ENCODE measurements at places on chromosomes 4 and X.

DNA sequence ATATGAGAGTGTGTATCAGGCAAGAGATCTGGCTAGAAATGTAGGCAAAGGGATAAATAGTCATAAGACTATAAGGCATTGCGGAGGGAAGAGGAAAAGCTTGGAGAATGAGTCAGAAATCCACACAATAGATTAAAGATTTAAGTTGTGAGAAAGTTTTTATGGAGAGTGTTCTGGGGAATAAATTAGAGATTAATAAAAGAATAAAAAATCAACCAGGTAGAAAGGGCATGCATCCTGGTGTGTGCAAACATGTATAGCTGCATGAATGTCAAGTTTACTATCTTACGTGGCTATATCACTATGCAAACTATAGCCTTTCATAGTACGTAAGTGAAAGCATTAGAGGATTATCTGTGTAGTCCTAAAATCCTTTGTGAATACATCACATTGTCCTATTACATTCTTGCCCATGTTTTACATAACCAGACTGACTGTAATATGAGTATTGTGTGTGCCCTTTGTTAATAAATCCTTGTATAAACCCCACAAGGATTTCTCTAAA, 36.9 kb downstream of the SNCA start:
- no peak overlapping the region for H3K4me3 ChIP-seq
- H3K27me3 ChIP-seq, result no peaks in the 10 kb centered on the region
- H3K36me3 ChIP-seq, result no peaks in the 10 kb centered on the region
- H3K4me1 ChIP-seq, result no peaks in the 10 kb centered on the region
- H3K27ac ChIP-seq, result no peak overlapping the region

GRCh38 chrX:154308108-154308946, 12.7 kb downstream of the TKTL1 start:
- H3K4me1 ChIP-seq, result peaks cover 43% of the 10 kb centered on the region
- H3K36me3 ChIP-seq, result no peaks in the 10 kb centered on the region
- H3K27me3 ChIP-seq, result no peaks in the 10 kb centered on the region
- DNase-seq, result peak; percentile 74
- H3K4me3 ChIP-seq, result no peak overlapping the region
- H3K27ac ChIP-seq, result no peak overlapping the region

DNA sequence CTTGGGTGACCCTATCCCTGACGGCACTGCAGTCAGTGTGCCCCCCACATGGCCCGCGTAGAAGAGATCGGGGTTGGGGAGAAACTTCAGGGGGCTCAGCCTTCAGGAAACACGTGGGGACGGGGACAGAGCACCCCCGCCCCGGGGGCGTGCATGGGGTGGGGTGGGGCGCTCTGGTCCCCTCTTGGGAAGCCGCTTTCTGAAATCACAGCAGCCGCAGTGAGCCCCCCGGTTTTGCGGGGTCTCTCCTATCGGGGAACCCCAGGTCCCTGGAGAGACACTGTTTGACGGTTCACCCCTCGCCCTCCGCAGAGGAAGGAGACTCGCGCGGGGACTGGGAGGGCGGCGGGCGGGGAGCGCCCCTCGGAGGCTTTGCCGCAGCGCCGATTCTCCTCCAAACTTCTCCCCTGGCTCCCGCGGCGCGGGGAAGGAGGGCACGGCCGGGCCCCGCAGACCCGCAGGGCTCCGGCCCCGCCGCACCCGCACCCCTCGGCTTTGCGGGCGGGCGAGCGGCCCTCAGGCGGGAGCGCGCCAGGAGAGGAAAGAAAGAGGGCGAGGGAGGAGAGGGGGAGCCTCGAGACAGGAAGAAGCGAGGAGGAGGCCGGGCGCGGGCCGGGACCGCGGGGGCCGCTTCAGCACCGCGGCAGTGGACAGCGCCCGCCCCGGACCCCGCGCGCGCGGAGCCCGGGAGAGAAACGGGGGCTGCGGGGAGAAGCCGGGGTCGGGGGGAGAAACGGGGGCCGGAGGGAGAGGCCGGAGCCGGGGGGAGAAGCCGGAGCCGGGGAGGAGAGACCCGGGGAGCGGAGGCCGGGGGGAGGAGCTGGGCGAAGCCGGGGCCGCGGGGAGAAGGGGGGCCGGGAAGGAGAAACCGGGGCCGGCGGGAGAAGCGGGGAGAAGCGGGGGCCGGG, 612 bp downstream of the CPLX1 start:
- no peak for DNase-seq
- no peaks in the 10 kb centered on the region for H3K36me3 ChIP-seq
- H3K4me1 ChIP-seq, result peaks cover 19% of the 10 kb centered on the region
- no peak overlapping the region for H3K27ac ChIP-seq
- H3K27me3 ChIP-seq, result peaks cover 87% of the 10 kb centered on the region

GRCh38 chr4:140637836-140638235, 69.1 kb upstream of the UCP1 start:
- peak; percentile 4 for DNase-seq
- H3K27me3 ChIP-seq, result peaks cover 21% of the 10 kb centered on the region
- H3K27ac ChIP-seq, result no peak overlapping the region
- no peak overlapping the region for H3K4me3 ChIP-seq
- no peaks in the 10 kb centered on the region for H3K4me1 ChIP-seq
- no peaks in the 10 kb centered on the region for H3K36me3 ChIP-seq

DNA sequence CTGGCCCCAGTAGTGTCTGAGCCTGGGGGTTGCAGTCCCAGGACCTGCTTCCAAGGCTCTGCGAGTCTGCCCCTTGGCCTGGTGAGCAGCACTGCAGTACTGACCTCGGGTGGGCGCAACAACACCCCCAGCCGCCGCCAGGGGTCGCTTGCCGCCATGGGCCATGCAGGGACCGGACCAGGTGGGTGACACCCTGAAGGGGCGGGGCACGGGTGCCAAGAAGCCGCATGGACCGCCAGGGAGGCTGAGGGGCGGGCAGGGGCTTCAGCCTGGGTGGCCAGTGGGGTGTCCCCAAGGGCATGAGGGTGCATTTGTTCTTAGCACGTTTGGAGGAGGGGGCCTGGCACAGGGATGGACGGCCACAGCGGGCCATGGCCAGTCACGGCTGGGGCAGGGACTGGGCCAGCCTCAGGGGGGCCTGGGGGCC, 25.0 kb downstream of the TACC3 start:
- no peaks in the 10 kb centered on the region for H3K27me3 ChIP-seq
- H3K36me3 ChIP-seq, result peaks cover 10% of the 10 kb centered on the region
- peak; percentile 73 for DNase-seq
- H3K27ac ChIP-seq, result no peak overlapping the region
- H3K4me1 ChIP-seq, result peaks cover 14% of the 10 kb centered on the region

- no peak overlapping the region for H3K4me3 ChIP-seq
- DNase-seq, result no peak
- no peaks in the 10 kb centered on the region for H3K4me1 ChIP-seq
- H3K27me3 ChIP-seq, result peaks cover 2% of the 10 kb centered on the region
Observed at GRCh38 chr4:42761804-42762203, 104.9 kb upstream of the ATP8A1 start.

GRCh38 chr4:81346719-81347118, 125.0 kb downstream of the RASGEF1B start:
- H3K4me3 ChIP-seq, result no peak overlapping the region
- no peaks in the 10 kb centered on the region for H3K27me3 ChIP-seq
- H3K27ac ChIP-seq, result no peak overlapping the region
- H3K36me3 ChIP-seq, result no peaks in the 10 kb centered on the region
- DNase-seq, result no peak
- no peaks in the 10 kb centered on the region for H3K4me1 ChIP-seq

GRCh38 chr4:28007693-28008092, 1147.1 kb downstream of the STIM2 start:
- no peaks in the 10 kb centered on the region for H3K27me3 ChIP-seq
- no peak overlapping the region for H3K27ac ChIP-seq
- H3K4me3 ChIP-seq, result no peak overlapping the region
- no peaks in the 10 kb centered on the region for H3K36me3 ChIP-seq
- H3K4me1 ChIP-seq, result no peaks in the 10 kb centered on the region

DNA sequence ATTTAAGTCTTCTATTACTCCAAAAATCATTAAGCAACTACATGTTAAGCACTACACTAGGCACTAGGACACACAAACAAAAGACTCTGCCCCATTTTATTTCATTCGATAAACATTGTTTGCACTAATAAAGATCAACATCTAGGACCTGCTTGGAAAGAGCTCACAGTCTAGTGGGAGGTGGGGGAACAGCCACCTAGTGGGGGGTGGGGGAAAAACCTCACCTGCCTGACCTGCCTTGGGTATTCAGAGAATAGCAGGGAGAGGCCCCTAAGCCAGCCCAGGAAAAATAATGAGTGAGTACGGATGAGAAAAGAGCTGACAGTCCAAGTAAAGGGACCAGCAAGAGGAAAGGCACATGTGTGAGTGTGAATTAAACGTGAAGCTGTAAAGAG, 52.2 kb downstream of the PRDM5 start:
- H3K4me1 ChIP-seq, result no peaks in the 10 kb centered on the region
- no peaks in the 10 kb centered on the region for H3K36me3 ChIP-seq
- H3K27me3 ChIP-seq, result no peaks in the 10 kb centered on the region
- no peak for DNase-seq
- H3K27ac ChIP-seq, result no peak overlapping the region

DNA sequence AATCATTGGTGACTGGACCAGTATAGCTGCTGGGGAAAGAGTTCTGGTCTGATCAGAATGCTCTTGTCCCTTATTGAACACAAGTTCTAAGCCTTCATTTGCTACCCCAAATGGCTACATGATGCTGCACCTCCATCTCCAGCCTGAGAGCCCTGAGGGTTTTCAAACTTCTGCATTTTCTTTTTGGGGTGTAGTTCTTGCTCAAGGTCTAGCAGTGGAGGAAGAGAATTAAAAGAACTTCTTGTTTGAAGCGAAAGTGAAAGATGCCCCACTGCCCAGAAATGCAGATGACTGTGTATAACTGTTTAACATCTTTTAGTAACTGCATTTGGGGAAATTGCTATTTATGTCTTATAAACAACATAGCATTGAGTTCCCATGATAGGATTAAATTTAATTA, 38.5 kb downstream of the LAMTOR3 start:
- no peaks in the 10 kb centered on the region for H3K27me3 ChIP-seq
- no peaks in the 10 kb centered on the region for H3K36me3 ChIP-seq
- H3K27ac ChIP-seq, result peak overlapping the region; percentile 40
- DNase-seq, result no peak
- H3K4me1 ChIP-seq, result no peaks in the 10 kb centered on the region

GRCh38 chr4:152971053-152971452, 34.9 kb downstream of the FHDC1 start:
- H3K27ac ChIP-seq, result no peak overlapping the region
- no peaks in the 10 kb centered on the region for H3K36me3 ChIP-seq
- no peak overlapping the region for H3K4me3 ChIP-seq

GRCh38 chr4:8356856-8357255, 83.7 kb downstream of the ACOX3 start:
- no peaks in the 10 kb centered on the region for H3K36me3 ChIP-seq
- H3K4me1 ChIP-seq, result no peaks in the 10 kb centered on the region
- H3K27ac ChIP-seq, result no peak overlapping the region
- H3K27me3 ChIP-seq, result peaks cover 25% of the 10 kb centered on the region
- no peak for DNase-seq

GRCh38 chr4:6885953-6886557, 23.6 kb upstream of the TBC1D14 start:
- H3K4me3 ChIP-seq, result no peak overlapping the region
- no peak overlapping the region for H3K27ac ChIP-seq
- H3K36me3 ChIP-seq, result peaks cover 24% of the 10 kb centered on the region

GRCh38 chr4:25308761-25309160, 3.8 kb upstream of the ZCCHC4 start:
- no peak for DNase-seq
- H3K4me1 ChIP-seq, result peaks cover 9% of the 10 kb centered on the region

DNA sequence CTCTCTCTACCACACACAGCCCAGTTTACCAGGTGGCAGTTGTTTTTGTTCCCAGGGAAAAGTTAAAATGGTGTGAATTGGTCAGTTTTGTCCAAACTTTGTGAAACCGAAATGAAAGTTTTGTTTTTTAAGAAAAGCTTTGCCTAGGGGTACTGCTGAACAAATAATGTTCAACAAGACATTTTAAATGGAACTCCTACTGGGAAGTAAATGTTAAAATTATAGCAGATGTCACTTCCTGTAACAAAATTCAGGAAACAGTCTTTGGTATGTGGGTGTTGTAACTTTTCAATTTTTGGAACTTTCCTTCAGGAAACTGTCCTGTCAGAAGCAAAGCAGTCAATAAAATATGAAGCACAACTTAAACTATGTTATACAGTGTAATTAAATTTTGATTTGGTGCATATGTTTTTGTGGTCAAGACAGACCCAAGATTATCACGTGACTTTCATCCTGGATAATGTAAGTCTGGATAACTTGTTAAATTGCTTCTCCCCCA, 79.5 kb downstream of the AFF1 start:
- DNase-seq, result no peak
- no peak overlapping the region for H3K4me3 ChIP-seq
- H3K36me3 ChIP-seq, result no peaks in the 10 kb centered on the region
- peaks cover 7% of the 10 kb centered on the region for H3K4me1 ChIP-seq
- H3K27ac ChIP-seq, result no peak overlapping the region

GRCh38 chr4:70833675-70834074, 6.0 kb downstream of the GRSF1 start:
- H3K36me3 ChIP-seq, result no peaks in the 10 kb centered on the region
- peaks cover 13% of the 10 kb centered on the region for H3K4me1 ChIP-seq
- H3K27ac ChIP-seq, result no peak overlapping the region
- H3K4me3 ChIP-seq, result no peak overlapping the region
- no peaks in the 10 kb centered on the region for H3K27me3 ChIP-seq
- no peak for DNase-seq

DNA sequence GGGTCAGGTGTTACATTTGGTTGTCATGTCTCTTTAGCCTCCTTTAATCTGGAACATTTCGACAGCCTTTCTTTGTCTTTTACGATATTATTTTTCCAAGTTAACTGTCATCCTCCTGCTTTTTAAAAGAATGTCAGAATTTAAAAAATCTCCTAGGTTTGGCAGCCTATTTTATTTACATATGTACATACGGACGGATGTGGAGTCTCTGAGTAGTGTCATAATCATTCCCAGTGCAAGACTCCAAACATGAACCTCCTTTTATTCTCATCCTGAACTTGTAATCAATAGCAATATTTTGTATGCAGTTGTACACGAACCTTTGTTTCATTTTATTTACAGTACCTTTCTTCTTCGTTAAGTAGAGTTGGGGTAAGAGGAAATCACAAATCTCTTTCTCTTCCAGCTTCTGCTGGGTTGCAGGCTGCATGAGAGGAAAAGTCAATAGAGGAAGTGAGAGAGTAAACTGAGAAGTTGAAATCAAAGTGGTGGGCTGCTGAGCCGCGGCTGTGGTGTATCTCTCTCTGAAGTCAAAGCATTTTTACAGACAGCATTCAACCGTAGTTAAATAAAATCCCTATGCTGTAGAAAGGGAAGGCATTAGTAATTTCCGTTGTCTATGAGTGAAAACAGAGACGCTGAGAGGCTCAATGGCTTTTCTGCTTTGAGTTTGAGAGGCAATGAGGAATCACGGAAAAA, 53.9 kb upstream of the RPS6KA3 start:
- no peak for DNase-seq
- peaks cover 8% of the 10 kb centered on the region for H3K4me1 ChIP-seq
- peak overlapping the region; percentile 39 for H3K27ac ChIP-seq
- no peaks in the 10 kb centered on the region for H3K27me3 ChIP-seq
- no peak overlapping the region for H3K4me3 ChIP-seq

- DNase-seq, result no peak
- H3K27ac ChIP-seq, result no peak overlapping the region
- no peak overlapping the region for H3K4me3 ChIP-seq
- peaks cover 7% of the 10 kb centered on the region for H3K4me1 ChIP-seq
- H3K36me3 ChIP-seq, result no peaks in the 10 kb centered on the region
Observed at GRCh38 chr4:163548481-163549243, 54.2 kb downstream of the TMA16 start.

GRCh38 chr4:1239950-1240307, 9.0 kb downstream of the CTBP1 start:
- no peak for DNase-seq
- H3K27me3 ChIP-seq, result no peaks in the 10 kb centered on the region
- peaks cover 62% of the 10 kb centered on the region for H3K36me3 ChIP-seq
- H3K27ac ChIP-seq, result no peak overlapping the region

Data from T-cell (primary cell).